ENCODE measurements at places on chromosomes 1 and 21. TPM values are rescaled to one million over a fixed set of nuclear protein-coding genes. Genes with fewer than 3 reads are reported as not detected.

C4BPA gene
- not detected for total RNA-seq

DNA sequence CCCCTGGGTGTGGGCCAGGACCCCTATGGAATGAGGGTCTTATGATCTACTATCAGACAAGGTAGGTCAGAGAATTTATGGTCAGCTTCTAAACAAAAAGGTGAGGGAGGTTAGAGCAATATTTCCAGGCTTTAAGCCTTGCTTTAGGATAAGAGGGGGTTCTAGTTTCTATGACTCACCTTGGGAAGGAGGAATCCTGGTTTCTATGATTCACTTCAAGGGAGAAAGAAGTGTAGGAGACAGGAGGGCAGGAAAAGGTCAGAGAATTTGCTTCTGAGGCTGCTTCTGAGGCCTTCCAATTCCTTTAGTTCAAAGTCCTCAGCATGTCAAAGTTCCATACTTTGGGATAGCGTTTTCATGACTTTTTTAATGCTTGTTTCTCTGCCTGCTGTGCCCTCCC is 35.2 kb downstream of the RGL1 start:
- no peak for DNase-seq

GRCh38 chr1:157993147-157993917 is at the start of gene KIRREL1:
Gene KIRREL1, plus strand, starts transcription at chr1:157993645. Its CDS starts 32 bp downstream, at chr1:157993677.
- peak; percentile 42 for DNase-seq

GPR25 gene
- total RNA-seq = not detected

SPRR2G gene
- 3.1 TPM for total RNA-seq

PRPF38A gene
- 18.9 TPM for total RNA-seq

OR2M3 gene
- not detected for total RNA-seq

DNA sequence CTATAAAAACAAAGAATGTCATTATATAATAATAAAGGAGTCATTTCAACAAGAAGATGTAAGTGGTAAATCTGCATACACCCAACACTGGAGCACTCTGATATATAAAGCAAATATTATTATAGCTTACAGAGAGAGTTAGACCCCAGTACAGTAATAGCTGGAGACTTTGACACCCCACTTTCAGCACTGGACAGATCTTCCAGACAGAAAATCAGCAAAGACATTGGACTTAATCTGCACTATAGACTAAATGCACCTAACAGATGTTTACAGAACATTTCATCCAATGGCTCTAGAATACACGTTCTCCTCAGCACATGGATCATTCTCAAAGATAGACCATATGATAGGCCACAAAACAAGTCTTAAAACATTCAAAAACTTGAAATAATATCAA is 20.0 kb upstream of the KCNH1 start:
- no peak for DNase-seq

CASQ2 gene
- not detected for total RNA-seq

GRCh38 chr21:32496568-32496967 is 84.1 kb downstream of the EVA1C start:
- DNase-seq = no peak

LYPD8 gene
- not detected for total RNA-seq

GRCh38 chr1:231383159-231383860 is 38.8 kb downstream of the EGLN1 start:
- DNase-seq = peak; percentile 73

GRHL3 gene
- total RNA-seq = 2.2 TPM

CYP4A22 gene
- total RNA-seq = not detected

DNA sequence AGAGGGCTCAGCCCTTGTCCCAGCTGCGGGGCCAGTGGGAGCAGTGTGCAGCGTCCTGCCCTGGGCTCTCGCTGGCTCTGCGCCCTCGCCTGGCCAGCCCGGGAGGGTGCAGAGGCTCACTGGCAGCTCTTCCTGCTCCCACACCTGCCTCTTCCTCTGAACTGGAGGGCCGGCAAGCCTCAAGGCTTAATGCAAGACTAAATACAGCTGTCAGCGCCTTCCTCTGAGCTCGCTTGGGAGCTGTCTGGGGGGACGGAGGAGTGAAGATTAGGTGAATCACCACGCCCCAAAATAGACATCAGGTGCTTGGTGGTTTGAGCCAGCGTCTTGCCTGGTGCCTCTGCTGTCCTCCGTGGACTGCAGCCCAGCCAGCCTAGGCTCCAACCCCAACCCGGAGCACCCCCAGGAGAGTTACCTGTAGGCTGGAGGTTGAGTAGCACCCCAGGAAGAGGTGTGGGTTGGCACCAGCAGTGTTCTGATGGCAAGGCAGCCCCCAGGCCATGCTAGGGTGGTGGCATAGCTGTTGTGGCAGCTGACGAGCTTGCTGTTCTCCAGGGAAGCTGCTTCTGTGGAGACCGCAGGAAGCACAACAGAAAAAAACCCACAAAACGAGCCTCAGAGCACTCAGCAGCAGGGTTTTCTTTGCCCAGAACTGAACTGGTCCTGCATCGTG is 36.9 kb downstream of the UMODL1 start:
- DNase-seq = peak; percentile 71

KRTAP12-4 gene
- total RNA-seq = not detected

DNA sequence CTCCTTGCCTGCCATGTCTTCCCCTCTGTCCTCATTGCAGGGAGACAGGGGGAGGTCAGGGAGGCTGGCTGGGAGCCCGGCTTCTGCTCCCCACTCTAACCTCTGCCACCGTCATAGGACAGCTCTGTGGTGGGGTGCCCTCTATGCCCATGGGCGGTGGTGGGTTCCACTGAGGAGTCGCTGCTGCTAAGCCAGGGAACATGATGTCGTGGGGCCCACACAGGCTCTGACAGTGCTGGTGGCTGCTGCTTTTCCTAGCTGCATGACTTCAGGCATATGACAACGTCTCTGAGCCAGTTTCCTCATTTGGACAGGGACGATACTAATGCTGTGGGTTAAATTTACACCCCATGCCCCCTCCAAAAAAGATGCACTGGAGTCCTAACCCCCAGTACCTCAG is 14.7 kb downstream of the KCNA10 start:
- DNase-seq = no peak

C1orf53 gene
- total RNA-seq = 2.4 TPM

DMBX1 gene
- total RNA-seq = not detected

SEC22B gene
- 17.8 TPM for total RNA-seq

GRCh38 chr1:18907917-18908845 is 5.8 kb upstream of the ALDH4A1 start:
- no peak for DNase-seq

- DNase-seq = no peak
These were observed 468.1 kb downstream of the ADGRL2 start for GRCh38 chr1:82268826-82269225.

ADAMTS4 gene
- total RNA-seq = 1.3 TPM

- DNase-seq = no peak
These were observed 37.5 kb downstream of the LRRC3 start for GRCh38 chr21:44492567-44493385.

OXCT2 gene
- 0.20 TPM for total RNA-seq

DNA sequence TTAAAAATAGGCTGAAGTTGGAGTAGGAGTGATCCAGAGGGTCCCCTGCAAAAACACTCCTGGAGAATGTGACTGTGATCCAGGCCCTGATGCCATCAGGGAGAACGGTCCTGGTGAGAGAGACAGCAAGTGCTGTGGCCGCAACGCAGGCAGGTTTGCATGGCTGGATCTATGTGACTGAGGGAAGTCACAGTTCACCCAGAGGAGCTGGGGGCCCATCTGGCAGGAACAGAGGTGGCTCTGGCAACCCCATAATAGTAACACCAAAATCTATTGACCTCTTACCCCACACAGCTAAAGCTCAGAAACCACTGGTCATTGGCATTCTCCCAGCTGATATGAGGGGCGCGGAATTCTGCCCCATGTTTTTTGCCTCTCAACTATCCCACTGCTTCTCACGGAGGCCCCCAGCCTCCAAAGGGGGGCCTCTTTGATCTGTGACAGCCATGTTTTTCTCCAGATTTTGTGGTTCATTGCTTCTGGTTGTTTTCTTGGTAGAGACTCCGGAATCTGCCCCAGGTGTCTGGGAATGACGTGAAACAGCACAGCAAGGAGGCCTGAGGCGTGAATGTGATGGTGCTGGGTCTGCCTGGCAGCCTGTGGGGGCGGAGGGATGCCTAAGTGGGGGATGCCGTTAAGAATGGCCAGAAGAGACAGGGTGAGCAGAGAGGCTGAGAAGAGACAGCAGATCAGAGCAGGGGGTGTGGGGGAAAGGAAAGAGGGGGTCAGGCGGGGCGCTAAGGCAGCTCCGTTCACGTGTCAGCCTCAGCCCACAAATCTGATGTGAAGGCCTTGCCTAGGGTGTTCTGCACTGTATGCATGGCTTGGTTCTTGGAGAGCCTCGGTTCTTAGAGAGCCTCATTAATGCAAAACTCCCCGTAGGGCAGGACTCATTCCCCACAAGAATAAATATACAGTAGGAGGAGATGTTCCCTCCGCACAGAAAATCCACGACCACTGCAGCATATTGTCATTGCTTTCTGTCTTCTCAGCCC is 23.5 kb downstream of the CASP9 start:
- no peak for DNase-seq

- no peak for DNase-seq
These were observed 290.2 kb downstream of the LRRC40 start for GRCh38 chr1:69914976-69915765.

DNA sequence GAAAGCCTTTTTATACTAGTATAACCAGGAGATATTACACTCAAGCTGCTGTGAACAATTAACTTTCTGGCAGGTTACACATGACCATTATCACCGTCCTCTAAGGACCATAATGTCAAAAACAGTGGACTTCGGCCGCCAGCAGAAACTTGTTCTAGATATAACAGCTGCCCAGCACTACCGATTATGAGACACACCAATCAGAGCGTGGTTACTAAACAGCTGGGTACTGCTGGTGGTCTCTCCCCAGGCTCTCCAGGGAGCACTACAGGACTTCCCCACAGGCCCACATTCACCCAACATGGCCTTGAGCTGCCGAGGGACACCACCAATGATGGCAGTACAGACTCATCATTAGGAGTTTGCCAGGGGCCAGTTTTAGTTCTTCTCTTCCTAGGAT is 57.9 kb upstream of the CTBS start:
- no peak for DNase-seq

FBXO28 gene
- 30.9 TPM for total RNA-seq

FAM131C gene
- total RNA-seq = 0.53 TPM

GRCh38 chr1:56516539-56517252 is 62.7 kb downstream of the PLPP3 start:
- peak; percentile 80 for DNase-seq

- DNase-seq = no peak
These were observed 34.5 kb upstream of the USP25 start for GRCh38 chr21:15695241-15695640.

DNA sequence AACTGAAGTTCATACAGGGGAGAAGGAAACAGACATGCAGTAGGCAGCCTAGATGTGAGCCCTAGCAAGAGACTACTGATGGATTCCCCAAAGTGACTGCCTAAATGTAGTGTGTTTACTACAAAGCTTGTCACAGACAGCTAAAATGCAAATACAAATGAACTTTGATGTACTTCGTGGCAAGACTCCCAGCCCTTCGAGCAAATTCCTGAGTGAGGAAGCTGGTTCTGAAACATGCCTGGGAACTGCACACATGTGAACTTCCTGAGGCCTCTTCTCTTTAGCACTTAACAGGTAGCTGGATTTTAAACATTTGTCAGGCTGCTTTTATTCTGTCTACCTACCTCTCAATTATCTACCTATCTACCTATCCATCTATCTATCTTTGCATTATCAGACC is 6.7 kb upstream of the IRF2BP2 start:
- no peak for DNase-seq

GRCh38 chr1:174123843-174124242 is 35.5 kb upstream of the RABGAP1L start:
- no peak for DNase-seq

TDRD5 gene
- not detected for total RNA-seq

- no peak for DNase-seq
These were observed 74.9 kb upstream of the CNIH3 start for GRCh38 chr1:224541072-224541790.

All from foreskin keratinocyte (primary cell).